ENCODE measurements at places on chromosomes 6 and 20.

- DNase-seq: no peak
Measured at GRCh38 chr20:33787253-33787891, 23.8 kb upstream of the CHMP4B start.

GRCh38 chr6:28742668-28743270 is 181.0 kb downstream of the TRIM27 start:
- DNase-seq: peak; percentile 91

- DNase-seq: peak; percentile 62
Measured at GRCh38 chr6:103273048-103273447, 1586.7 kb downstream of the HACE1 start.

DNA sequence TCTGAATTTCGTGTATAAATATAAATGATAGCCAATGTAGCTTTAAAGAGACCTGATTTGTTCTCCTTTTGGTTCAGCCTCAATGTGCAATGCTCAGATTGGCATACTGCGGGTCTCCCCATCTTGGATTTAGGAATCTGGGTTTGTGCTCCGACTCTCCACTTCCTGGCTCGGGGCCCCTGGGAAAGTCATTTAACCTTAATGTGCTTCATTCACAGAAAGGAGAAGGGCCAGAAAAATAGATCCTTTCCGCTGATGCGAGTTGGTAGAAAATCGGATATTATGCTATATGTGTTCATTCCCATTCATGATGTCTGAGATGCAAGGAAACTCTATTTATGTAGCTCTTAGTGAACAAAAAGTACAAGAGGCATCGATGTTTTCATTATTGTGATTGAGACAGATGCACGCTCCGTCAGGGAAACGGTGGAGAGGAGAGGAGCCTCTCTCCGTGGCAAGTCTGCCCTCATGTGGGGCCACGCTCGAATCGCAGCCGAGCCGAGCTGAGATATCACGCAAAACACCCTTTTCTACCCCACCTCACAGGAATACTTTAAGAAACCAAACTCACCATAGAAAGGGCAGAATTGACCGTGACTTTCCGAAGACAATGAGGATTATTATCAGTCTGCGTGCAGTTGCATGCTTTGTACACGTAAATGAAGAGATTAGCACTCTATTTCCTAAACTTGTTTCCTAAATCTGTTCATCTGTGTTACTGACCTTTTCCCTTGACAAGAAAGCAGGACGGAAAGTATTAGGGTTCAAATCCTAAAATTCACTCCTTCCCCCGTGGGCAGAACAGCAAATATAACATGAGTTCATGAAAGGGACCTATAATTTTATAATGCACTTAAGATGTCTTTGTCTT is 136.6 kb downstream of the COL9A1 start:
- peak; percentile 62 for DNase-seq

- DNase-seq: no peak
Measured at GRCh38 chr6:164230804-164231203, 816.3 kb downstream of the QKI start.

DNA sequence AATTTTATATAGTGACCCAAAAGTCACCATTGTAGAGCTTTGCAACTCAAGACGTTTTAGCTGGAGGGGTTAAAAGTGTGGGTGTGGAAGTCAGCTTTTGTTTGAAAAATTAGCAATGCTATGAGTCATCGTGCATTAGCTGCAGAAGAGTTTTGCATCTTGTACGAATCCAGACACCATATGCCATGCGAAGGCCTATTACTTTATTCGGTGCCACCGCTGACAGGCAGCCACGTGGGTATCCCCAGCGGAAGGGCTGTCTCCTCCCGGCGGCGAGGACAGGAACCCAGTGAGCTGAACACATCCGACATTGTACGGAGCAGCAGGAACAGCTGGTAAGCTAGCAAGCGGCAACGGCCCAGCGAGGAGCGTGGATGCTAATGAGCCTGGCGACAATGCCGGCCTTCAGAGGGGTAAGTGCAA is 84.4 kb downstream of the INSM1 start:
- peak; percentile 74 for DNase-seq

DNA sequence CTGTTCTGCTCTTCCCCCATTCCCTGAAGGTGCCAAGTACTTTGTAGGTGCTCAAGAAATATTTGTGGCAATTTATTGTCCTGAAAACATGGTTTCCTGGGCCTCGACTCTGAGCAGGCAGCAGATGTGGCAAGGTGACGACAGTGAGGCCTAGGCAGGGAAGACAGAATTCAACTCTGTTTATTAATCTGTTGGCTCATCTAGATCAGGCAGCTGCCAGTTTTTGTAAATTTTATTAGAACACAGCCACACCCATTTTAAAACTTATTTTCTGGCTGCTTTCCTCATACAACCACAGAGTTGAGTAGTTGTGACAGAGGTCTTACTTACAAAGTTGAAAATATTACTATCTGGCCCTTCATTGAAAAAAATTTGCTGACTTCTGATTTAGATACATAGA is 24.5 kb downstream of the MAPK14 start:
- no peak for DNase-seq

- peak; percentile 73 for DNase-seq
Measured at GRCh38 chr6:47161176-47161687, 119.1 kb upstream of the ADGRF1 start.

- DNase-seq: no peak
Measured at GRCh38 chr20:62633598-62634329, 8.5 kb upstream of the SLCO4A1 start.
